ENCODE measurements at places on chromosomes 16 and 17.

DNA sequence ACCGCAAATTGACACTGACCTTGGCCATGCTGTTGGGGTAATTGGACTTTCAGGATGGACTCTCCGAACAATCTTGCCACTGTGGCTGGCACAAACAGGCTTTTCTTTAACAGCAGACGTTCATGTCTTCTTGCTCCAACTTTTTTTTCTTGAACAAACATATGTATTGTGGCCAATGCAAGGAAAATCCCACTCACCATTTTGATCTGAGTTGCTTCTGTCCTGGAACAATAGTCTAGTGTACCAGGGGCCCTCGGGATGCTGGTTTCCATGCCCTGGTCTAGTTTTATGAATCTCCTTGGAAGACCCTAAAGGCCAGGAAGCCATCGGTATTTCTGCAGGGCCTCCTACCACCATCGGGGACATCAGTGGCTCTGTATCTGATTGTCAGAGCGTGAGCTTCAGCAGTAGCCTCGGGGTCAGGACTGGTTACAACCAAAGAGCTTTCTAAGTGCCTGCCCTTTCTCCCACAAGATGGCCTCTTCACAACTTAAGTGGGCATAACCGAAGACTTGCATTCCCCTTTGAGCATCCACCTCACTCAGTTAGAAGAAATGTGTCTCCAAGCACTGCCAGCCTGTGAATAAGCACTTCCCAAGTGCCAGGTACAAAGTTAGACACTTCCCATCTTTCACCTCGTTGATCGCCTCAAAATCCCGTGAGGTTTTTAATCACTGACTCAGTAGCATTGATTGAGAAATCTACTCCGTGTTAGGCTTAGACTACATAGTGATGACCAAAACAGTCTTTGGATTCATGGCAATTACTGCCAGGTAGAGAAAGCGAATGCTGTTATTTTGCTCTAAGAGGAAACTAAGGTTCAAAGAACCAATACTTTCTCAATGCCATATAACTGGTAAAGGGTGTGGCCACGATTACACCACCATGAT lies 87.0 kb upstream of the TBX2 start:
- DNase-seq: no peak

- no peak for DNase-seq
Observed at GRCh38 chr17:12592941-12593340, 72.7 kb upstream of the MYOCD start.

DNA sequence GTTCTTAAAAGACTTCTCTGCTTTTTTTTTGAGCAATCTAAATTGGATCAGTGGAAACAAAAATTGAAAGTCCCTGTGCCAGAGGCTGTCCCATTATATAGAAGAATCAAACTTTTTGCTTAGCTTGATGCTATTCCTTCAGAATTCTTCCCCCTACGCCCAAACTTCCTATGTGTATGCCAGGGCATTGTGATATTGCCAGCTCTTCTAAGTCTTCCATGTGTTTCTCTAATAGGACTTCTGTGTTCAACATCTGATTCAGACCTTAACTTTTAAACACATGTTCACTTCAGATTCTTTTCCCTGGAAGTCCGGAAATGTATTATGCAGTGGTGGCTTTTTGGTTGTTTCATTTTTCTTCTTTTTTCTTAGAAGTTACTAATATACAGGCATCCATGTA lies 18.7 kb downstream of the PTRH2 start:
- no peak for DNase-seq

DNA sequence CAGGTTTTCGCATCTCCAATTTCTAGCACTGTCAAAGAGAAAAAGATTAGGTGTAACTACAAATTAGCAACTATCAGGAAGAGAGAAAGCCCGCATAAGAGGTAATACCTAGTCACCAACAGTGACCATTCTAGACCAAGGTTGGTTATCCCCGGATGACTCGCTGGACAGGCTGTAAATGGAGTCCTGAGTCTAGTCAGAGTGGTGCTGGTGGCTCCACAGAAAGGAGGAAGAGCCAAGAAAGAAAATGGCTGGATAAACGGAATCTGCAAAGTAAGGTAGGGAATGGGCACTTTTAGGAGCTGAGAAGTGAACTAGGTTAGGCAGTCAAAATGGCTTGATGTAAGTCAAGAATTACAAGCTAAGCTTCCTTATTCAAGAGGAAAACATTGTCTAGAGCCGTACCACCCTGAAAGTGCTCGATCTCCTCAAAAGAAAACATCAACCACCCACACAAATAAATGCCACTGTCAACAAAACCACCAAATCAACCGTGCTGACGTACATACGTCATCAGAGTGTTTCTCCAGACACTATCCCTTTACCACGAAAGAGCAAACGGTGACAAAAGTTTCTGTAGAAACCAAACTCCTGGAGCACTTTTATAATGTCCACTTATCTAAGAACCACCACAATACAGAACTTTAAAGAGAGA lies 2.2 kb downstream of the GSPT1 start:
- no peak for DNase-seq

GRCh38 chr16:4175849-4176248 lies 59.6 kb upstream of the ADCY9 start:
- no peak for DNase-seq

DNA sequence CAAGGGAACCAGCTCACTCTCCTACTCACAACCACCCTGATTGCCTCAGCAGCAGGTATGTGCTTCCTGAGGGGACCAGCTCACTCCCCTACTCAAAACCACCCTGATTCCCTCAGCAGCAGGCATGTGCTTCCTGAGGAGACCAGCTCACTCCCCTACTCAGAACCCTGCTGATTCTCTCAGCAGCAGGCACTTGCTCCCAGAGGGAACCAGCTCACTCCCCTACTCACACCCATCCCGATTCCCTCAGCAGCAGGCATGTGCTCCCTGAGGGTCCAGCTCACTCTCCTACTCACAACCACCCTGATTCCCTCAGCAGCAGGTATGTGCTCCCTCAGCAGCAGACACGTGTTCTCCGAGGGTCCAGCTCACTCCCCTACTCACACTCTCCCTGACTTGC lies 26.1 kb upstream of the COG7 start:
- no peak for DNase-seq

- no peak for DNase-seq
Observed at GRCh38 chr17:40909755-40910154, 24.7 kb upstream of the KRT20 start.

- no peak for DNase-seq
Observed at GRCh38 chr16:55695595-55695994, 39.8 kb downstream of the SLC6A2 start.

DNA sequence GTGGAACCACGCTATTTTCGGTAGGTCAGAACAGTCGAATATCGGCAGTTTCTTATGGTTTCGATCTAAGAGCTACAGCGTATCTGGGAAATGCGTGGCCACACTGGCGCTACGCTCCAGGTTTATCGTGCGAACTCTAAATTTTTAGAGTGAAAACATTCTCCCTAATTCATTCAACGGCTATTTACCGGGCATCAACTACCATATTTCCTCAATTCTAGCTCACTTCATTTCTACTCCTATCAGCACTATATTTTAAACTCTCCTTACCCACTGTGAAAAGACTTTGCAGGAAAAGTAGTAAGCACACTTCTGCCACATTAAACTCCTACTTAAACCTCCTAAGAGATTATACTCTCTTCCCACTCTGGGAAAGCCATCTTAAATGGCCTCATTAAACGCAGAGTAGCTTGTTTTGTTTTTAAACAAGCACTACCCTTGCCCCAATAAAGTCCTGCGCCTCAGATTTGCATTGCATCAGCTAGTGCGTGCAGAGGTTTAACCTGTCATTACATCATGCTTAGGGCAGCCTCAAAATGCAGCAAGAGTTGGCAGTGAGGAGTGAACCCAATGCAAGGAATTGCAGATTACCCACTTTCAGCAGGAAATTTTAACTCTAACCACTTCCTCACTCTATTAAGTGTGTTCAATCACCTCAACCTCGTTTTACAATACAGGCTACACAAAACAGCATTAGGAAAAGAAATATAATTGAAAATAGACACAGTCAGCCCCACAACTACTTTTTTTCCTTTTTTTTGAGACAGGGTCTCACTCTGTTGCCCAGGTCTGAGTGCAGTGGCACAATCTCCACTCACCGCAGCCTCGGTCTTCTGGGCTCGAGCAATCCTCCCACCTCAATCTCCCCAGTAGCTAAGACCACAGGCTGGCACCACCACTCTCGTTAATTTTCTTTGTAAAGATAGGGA lies 18.8 kb downstream of the SIAH1 start:
- DNase-seq: peak; percentile 79

DNA sequence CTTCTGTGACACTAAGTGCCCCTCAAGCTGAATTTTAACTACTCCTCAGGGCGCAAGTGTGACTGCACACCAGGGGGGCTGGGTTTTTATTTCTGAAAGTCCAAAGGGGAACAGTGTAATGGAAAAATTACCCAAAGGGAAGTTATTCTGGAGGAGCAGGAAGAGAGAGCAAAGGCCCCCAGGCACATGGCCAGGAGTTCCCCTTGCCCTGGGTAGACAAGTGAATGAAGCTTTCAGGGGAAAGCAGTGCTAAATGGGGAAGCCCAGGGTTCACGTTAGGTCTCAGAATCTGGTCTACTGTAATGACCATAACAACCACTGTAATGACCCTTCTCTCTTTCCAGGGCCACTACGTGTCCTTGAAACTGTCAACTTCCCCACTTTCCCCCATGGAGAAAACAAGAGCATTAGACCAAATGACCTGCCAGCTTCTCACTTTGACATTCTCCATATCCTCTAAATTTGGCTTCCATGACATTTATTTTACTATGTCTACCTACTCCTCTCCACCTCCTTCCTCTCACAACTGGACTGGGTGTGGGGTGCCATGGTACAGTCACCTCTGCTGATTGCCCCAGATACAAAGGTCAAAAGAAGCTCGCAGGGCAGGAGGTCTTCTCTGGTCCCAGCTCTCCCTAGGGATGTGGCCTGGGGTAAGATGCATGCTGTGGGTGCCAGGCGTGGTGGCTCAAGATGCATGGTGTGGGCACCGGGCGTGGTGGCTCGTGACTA lies 34.1 kb upstream of the MMP2 start:
- peak; percentile 74 for DNase-seq

DNA sequence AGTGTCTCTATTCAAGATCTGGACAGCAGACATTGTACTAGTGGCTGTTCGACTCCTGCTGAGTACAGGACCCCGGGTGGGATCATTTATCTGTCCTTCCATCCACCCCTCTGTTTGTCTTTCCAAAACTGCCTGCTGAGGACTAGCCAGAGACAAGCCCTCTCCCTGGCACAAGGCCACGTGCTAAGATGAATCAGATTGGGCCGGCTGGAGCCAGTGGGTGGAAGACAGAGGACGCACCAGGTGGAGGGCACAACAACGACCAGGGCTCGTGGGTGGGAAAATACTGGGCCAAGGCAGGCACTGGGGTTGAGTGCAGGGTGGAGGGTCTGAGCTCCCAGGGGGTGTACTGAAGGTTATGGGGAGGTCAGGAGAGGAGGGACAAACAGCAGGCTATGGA lies 1.4 kb upstream of the CA7 start:
- DNase-seq: no peak

DNA sequence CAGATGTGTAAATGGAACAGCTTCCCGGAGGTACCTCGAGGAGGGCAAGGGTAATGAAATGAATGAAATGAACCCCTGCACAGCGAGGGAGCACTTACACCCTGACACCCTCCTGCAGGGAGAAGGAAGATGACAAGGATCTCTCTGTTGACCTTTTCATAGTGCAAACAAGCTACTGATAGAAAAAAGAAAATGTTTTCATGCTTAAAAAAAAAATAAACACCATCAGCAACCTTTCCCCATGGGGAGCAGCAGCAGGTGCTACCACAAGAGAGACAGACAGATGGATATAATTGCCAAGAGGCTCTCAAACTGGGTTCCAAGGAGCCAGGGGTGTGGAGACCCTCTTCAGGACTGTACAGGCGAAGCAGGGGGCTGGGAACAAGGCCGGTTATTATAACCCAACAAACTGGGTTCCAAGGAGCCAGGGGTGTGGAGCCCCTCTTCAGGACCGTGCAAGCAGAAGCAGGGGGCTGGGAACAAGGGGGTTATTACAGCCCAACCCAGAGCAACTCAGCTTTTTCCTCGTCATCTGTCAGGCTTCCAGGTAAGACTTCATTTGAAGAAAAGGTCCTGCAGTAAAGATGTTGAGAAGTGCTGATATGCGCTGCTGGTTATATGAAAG lies 718 bp upstream of the RPH3AL start:
- DNase-seq: no peak

DNA sequence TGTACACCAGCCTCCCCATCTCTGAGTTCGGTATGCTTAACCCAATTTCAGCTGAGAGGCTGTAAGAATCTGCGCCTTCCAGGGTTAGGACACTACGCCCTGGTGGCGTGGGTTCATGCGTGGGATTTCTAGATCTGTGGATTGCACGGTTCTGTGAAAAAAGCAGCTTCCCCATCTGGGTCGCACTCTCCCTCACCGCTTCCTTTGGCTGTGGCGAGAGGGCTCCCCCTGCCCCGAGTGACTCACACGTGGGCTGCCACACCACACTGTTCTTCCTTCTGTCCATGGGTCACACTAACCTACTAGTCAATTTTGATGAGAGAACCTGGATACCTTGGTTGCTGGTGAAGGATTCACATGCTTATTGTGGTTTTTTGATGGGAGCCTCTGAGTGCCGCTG lies 256.0 kb upstream of the MAF start:
- DNase-seq: no peak

DNA sequence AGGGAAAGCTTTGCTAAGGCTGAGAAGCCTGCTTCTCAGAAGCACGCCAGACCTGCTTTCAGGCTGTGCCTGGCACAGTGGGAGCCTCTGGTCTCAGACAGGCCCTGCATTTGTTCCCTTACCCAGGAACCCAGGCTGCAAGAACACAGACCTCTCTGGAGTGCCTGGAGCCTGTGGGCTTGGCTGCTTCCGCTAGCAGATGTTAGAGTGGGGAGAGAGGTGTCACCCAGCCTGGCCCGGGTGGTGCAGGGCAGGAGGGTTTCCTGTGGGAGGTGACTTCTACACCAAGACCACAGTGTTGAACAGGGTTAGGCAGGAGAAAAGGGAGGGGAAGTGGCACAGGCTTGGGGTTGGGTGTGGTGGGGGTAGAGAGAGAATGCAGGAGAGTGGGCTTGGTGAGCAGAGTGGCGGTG lies 35.8 kb upstream of the ADGRG1 start:
- DNase-seq: no peak

DNA sequence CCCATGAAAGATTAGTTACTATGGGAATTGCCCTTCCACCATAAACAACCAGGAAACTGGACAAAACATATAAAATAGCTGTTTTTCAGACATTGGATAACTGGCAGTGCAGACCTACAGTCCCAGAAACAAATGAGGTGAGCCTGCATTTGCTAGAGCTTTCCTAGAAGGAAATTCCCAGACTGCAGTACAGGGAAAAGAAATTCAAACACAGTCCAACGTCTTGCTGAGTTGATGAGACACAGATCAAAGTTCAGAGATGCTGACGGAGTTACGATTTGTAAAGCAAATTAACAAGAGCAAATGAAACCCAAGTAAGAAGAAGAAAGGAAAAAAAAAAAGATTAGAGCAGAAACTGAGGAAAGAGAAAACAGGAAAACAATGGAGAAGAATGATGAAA lies 41.3 kb upstream of the MNT start:
- DNase-seq: no peak

- no peak for DNase-seq
Observed at GRCh38 chr17:58624751-58625150, 67.1 kb downstream of the TEX14 start.

GRCh38 chr16:66207139-66207882 lies 159.2 kb upstream of the CDH5 start:
- DNase-seq: no peak
